Fibroblast of skin of left biceps (primary cell): ENCODE measurements at places on chromosomes 5 and 9.

DNA sequence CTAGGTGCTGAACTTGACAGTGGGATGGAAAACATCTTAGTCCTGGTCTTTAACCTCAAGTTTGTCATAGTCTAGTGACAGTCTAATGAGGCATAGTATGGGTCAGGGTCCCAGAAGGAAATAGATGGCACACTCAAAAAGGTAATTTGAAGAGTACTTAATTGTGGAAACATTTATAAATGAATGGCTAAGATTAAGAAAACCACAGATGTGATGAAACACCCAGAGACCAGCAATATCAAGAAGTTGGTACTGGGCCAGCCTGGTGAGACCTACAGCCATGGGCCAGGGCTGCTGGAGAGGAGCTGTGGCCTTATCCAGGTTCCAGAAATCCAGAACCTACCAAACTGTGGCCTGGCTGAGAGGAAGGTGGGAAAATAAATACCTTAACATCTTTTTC, 93.5 kb upstream of the ATG10 start:
- no peak for DNase-seq

- DNase-seq = no peak
Measured at GRCh38 chr9:118459913-118460312, 755.7 kb downstream of the TLR4 start.

DNA sequence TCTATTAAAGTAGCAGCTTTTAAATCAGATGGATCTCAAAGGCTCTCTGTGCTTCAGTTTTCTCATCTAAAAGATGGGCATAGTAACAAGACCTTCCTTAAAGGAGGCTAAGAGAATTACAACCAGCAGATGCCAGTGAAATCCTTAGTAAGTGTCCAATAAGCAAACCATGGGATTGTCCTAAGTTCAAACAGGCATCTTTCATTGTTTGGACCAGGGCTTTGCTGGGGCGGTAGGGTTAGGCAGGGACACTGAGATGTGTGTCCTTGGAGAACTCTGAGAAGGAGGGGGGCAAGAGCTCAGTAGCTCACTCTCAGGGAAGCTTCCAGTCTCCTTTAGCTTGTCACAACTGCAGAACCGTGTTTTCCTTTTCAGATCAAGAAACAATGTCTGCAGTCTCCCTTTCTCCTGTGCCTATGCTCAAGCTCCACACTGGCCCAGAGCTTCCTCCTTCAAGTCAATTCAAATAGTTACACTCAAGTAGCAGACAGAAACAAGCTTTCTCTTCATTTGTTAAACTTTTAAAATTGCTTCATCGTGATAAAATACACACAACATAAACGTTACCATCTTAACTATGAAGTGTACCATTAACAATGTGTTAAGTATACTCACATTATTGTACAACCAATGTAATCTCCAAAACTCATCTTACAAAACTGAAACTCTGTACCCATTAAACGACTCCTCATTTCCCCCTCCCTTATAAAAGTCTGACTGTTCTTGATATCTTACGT, 216.2 kb downstream of the PIK3R1 start:
- no peak for DNase-seq

DNA sequence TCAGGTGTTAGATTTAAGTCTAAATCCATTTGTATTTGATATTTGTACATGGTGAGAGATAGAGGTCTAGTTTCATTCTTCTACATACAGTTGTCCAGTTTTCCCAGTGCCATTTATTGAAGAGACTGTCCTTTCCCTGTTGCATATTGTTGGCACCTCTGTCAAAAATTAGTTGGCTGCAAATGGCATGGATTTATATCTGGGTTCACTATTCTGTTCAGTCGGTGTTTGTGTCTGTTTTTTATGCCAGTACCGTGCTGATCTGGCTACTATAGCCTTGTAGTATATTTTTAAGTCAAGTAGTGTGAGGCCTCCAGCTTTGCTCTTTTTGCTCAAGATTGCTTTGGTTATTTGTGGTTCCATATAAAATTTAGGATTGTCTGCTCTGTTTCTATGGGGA, 176.2 kb upstream of the DMRT1 start:
- no peak for DNase-seq

DNA sequence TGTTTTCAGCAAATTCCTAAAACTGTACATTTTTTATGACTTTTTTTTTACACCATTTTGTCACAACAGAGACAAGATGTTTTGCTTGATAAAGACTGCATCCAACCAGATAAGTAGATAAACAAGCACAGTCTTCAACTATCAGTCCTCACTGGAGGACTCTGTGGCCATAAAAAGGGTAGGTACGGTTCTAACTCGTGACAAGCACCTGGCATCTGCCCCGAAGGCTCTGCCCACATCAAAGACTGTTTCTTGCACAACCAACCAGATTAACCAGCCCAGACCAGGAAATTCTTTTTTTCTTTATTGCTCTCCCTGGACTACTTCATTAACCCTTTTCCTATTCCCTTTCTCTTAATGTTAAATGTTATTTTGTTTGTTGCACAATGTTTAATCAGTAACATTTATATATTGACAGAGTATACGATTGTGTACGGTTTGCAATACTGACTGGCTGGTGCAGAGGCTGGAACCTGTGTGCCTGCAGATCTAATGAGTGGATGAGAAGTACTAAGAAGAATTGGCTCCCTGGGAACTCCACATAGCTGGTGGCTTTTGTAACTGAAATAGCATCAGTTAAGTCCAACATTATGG, 74.1 kb downstream of the SERINC5 start:
- DNase-seq = no peak

- DNase-seq = no peak
Measured at GRCh38 chr5:34485768-34486030, 170.4 kb upstream of the RAI14 start.

DNA sequence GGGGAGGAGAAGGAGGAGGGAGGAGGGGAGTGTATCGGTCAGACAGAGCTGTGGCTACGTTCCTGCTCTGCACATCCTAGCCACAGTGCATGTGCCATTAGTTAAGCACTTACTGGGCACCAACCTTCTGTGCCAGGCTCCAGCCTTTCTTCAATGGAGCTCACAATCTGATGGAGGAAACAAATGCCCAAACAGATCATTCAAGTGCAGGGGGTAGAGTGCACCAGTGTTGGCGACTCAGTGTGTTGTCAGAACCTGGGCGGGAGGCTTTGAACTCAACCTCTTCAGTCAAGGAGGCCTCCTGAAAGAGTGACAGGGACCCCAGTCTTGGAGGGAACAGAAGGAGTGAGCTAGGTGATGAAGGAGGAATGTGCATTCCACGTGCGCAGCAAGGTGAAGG, 51.9 kb upstream of the SHB start:
- no peak for DNase-seq

DNA sequence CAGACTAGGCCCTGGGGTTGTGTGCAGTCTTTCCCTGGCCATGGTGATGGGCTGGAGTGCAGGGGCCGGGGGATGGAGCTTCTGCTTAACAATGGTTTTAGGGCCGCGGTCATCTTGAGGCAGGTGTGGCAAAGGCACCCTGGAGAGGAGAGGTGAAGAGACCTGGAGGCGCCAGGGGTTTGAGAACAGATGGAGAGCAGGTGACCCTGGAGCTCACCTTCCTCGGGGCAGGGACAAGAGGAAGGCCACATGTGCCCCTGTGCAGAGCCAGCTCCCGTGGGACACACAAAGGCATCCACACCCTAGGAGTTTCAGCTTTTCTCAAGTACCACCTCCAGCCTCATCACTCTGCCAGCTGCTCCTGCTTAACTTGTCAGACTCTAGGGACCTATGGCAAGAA, 46.4 kb upstream of the SH3GL2 start:
- DNase-seq = no peak

DNA sequence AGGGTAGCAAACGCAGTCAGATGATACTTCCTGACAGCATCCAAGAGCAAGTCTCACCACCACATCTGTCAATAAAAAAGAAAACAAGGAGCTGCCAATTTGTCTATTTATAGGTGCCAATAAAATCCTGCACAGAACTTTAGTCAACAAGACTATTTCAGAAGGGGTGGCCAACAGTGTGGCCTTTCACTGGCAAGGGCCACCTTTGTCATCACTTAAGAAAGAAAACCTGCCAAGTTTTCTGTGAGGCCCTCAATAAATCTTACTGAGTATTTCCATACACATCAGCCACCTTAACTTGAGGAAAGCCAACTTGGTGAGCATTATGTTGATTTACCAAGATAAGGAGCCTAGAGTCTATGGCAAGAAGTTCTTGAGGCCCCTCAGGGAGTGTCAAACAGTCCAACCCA, 312.3 kb downstream of the ENC1 start:
- DNase-seq = no peak

DNA sequence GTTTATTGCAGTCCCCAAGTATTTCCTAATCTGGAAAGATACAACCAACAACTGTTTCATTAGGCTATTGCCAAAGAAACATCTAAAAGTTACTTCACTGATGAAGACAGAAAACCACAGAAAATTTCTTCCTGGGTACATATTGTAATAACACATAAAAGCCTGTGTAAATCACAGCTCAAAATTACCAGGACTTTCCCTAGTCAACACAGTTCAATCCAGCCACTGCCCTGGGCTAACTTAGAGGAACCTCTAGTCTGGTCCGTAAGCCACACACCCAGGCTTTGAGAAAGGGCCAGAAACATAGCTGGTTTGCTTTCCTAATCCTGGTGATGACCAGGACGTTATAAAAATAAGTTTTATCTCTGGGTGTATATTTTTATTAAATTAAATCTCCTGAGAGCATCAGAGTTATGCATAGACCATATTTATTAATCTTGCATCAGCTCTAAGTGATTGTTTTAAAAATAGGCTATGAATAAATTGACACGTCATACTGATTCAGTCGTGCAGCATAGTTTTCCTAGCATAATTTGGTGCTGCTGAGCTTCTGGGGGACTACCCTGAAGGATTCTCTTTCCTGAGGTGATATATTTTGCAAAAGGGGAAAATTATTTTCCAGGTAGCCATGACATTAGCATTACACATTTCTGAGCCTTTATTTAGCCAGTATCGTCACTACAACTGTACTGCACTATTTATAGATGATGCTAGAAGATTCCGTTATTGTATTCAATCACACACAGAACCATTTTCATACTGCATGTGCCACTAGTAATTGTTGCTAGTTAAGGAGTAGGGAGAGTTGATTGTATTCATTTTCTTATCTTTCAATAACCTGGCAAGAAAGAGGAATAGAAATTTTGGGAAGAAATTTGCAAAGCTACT, 12.6 kb upstream of the MUSK start:
- DNase-seq = no peak

- DNase-seq = no peak
Measured at GRCh38 chr9:121601194-121601593, 50.2 kb upstream of the DAB2IP start.
